Left renal pelvis (tissue), 4 donors: ENCODE measurements at places on chromosomes 11 and 22. TPM values are rescaled to one million over a fixed set of nuclear protein-coding genes. Genes with fewer than 3 reads are reported as not detected.

Gene MMP13
- 0.18 TPM for polyA plus RNA-seq

Gene MEI1
- 3.3 TPM for polyA plus RNA-seq

Gene CRYBB2
- 0.36 TPM for polyA plus RNA-seq

Gene ATM
- 73.6 TPM for polyA plus RNA-seq

Gene OTOG
- 0.30 TPM for polyA plus RNA-seq

Gene SPON1
- polyA plus RNA-seq = 79.0 TPM

Gene EIF3L
- polyA plus RNA-seq = 1,098 TPM

Gene TREH
- 1.4 TPM for polyA plus RNA-seq

Gene SCARF2
- 39.7 TPM for polyA plus RNA-seq

Gene C11orf21
- polyA plus RNA-seq = 0.34 TPM

Gene CALCA
- polyA plus RNA-seq = 14.9 TPM

Gene OR5B21
- polyA plus RNA-seq = not detected

Gene KRTAP5-9
- 0.27 TPM for polyA plus RNA-seq

Gene OR51I1
- polyA plus RNA-seq = not detected

Gene FBLN1
- polyA plus RNA-seq = 155 TPM

Gene ZBED5
- 130 TPM for polyA plus RNA-seq

Gene RPS6KA4
- polyA plus RNA-seq = 16.3 TPM

Gene PHLDB1
- polyA plus RNA-seq = 156 TPM

Gene OR51B5
- polyA plus RNA-seq = 0.40 TPM

Gene TPBGL
- 0.19 TPM for polyA plus RNA-seq

Gene PTPN5
- polyA plus RNA-seq = 0.70 TPM

Gene HIC2
- 9.4 TPM for polyA plus RNA-seq

Gene SYT13
- polyA plus RNA-seq = 12.8 TPM
